SK-N-SH (cell line): ENCODE measurements at places on chromosomes 16 and 17. TPM values are rescaled to one million over a fixed set of nuclear protein-coding genes. Genes with fewer than 3 reads are reported as not detected.

- no peaks in the 10 kb centered on the region for H3K36me3 ChIP-seq
- peaks cover 51% of the 10 kb centered on the region for H3K4me1 ChIP-seq
- no peak for DNase-seq
- no peaks in the 10 kb centered on the region for H3K27me3 ChIP-seq
- no peak overlapping the region for H3K4me3 ChIP-seq
Observed at GRCh38 chr16:53770641-53771040, 66.7 kb downstream of the FTO start.

DNA sequence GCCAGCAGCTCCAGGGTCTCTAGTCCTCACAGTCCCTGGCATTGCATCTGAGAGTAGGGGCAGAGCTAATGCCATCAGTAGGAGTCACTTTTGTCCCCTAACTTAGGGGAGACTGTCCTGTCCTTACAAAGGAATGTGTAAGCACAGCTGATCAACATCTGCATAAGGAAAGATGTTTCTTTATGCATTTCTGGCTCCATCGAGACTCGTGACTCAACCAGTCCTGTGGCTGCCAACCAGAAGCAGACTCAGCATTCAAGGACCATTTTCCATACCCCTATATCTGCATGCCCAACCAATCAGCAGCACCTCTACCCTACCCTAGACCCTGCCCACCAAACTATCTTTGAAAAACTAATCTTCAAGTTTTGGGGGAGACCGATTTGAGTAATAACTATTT lies 8.2 kb upstream of the MPP2 start:
- no peak overlapping the region for H3K27ac ChIP-seq
- H3K27me3 ChIP-seq = peaks cover 7% of the 10 kb centered on the region; the same call in 1 of the 2 replicates
- DNase-seq = no peak
- H3K4me3 ChIP-seq = no peak overlapping the region
- H3K36me3 ChIP-seq = no peaks in the 10 kb centered on the region

DNA sequence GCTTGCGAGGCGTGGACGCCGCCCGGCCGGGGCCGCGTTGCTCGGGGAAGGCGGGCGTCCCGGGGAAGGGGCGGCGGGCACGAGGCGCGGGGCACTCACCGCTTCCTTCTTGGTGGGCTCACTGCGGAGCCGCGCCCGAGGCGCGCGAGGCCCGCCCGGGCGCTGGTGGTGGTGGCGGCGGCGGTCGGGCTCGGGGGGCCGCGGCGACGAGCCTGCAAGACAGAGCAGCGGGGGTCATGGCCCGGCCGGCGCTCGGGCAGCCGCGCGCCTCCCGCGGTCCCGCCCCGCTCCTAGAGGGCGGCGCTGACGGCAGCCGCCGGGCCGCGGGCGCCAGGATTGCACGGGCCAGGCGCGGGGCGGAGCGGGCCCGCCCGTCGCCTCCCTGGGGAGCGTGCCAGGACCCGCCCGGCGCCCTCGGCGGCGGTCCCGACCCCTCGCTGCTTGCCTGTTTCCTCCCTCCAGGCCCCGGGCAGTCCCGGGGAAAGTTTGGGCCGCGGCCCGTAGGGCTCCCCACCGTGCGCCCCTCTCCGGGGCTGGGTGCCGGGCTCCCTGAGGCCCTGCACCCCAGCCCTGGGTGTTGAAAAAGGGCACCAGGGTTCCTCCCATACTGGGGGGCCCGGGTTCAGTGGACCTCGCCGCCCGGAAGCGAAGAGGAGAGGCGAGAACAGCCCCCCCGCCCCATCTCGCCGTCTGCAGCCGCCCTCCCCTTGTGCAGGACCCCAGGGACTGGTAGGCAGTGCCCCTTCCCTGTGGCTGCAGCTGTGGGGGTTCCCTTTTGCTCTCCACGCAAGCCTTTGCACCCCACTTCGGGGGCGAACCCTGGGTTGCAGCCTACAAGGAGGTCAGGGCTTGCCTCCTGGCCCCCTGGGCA lies at the start of gene C16orf74:
C16orf74 (minus strand) TSS at position 270 of the 871 bp plus-strand sequence. CDS start 15,879 bp downstream, outside the sequence.
- H3K4me3 ChIP-seq = peak within 1 kb of the TSS; percentile 60
- DNase-seq = peak; percentile 90
- no peak within 1 kb of the TSS for H3K27ac ChIP-seq

DNA sequence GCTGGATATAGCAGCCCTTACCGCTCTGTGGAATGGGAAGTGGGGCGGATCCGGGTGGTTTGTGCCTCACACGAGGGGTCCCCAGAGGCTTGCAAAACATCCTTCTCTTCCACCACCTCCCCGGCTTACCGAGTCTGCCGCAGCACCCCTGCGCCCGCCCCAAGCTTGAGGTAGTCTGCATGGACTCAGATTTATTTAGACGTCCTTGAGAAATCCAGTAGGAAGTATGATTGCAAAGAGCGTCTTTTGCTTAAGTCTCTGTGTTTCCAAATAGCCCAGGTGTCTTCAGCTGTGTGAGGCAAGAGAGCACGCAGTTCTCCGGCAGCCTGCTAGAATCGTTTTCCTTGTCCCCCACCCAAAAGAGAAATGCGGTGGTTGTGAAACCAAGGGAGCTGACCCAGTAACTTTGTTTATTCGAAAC lies 2.4 kb downstream of the KIAA0513 start:
- H3K4me3 ChIP-seq = no peak overlapping the region
- H3K36me3 ChIP-seq = no peaks in the 10 kb centered on the region
- no peak for DNase-seq
- H3K27ac ChIP-seq = no peak overlapping the region
- no peaks in the 10 kb centered on the region for H3K27me3 ChIP-seq

GRCh38 chr16:87044032-87044382 lies 273.2 kb downstream of the C16orf95 start:
- no peak overlapping the region for H3K4me3 ChIP-seq
- H3K27ac ChIP-seq = no peak overlapping the region
- peaks cover 99% of the 10 kb centered on the region for H3K27me3 ChIP-seq

TP53TG3 gene
- polyA plus RNA-seq = 2.2 and 2.4 TPM in 2 replicates

GRCh38 chr17:78231991-78232858 lies 794 bp downstream of the TMEM235 start:
- H3K4me3 ChIP-seq = no peak overlapping the region
- no peaks in the 10 kb centered on the region for H3K36me3 ChIP-seq
- peaks cover 22% of the 10 kb centered on the region; the same call in 1 of the 2 replicates for H3K4me1 ChIP-seq
- no peak overlapping the region for H3K27ac ChIP-seq
- DNase-seq = peak; percentile 85

DNA sequence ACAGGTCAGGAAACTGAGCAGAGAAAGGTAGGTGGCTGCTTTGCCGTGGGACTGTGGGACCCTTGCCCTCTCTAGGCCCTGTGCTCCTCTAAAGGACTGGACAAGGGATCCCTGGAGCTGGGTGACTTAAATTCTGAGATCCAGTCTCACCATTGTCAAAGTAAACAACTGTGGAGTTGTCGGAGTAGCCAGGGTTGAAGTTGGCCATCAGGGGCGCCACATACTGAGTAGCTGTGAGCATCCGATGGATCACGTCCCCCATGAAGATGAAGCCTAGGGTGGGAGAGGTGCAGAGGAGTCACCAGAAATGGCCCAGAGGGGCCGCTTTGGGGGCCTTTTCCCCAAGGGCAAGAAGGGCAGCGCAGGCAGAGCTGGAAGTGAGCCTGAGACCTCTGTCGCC lies 43.5 kb downstream of the PLXDC1 start:
- no peak overlapping the region for H3K27ac ChIP-seq
- H3K36me3 ChIP-seq = no peaks in the 10 kb centered on the region
- no peaks in the 10 kb centered on the region for H3K4me1 ChIP-seq
- DNase-seq = no peak
- H3K27me3 ChIP-seq = peaks cover 12% of the 10 kb centered on the region

- no peak overlapping the region for H3K4me3 ChIP-seq
- H3K4me1 ChIP-seq = no peaks in the 10 kb centered on the region
- no peak overlapping the region for H3K27ac ChIP-seq
- H3K36me3 ChIP-seq = peaks cover 34% of the 10 kb centered on the region
Observed at GRCh38 chr16:67543582-67543981, 15.0 kb downstream of the RIPOR1 start.

FBXL19 gene
- polyA plus RNA-seq = 18.3 and 20.6 TPM in 2 replicates

ALDH3A1 gene
- 0.52 and 0.79 TPM in 2 replicates for polyA plus RNA-seq

BAHCC1 gene
- polyA plus RNA-seq = 3.6 and 6.4 TPM in 2 replicates

ACE gene
- 6.3 and 12.1 TPM in 2 replicates for polyA plus RNA-seq

DNA sequence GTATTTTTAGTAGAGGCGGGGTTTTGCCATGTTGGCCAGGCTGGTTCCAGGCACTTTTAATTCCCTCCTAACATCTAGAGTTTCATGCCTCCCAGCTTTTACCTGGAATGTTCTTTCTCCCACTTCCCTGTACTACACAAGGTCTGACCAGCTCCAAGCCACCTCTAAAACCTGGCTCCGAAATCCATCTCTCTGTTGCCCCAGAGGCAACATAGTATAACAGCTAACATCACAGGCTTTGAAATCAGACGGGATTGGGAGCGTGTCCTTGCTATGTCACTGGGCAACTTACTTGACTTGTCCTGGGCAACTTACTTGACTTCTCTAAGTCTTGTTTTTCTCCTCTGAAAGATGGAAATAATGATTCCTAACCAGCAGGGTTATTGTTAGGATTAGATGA lies 15.1 kb downstream of the UNC45B start:
- H3K27ac ChIP-seq = no peak overlapping the region
- no peak overlapping the region for H3K4me3 ChIP-seq
- H3K36me3 ChIP-seq = no peaks in the 10 kb centered on the region
- no peak for DNase-seq
- peaks cover 66% of the 10 kb centered on the region for H3K27me3 ChIP-seq
- no peaks in the 10 kb centered on the region for H3K4me1 ChIP-seq

- H3K4me1 ChIP-seq = no peaks in the 10 kb centered on the region
- DNase-seq = no peak
- H3K4me3 ChIP-seq = no peak overlapping the region
- no peak overlapping the region for H3K27ac ChIP-seq
- H3K27me3 ChIP-seq = no peaks in the 10 kb centered on the region
Observed at GRCh38 chr16:83733301-83733700, 74.5 kb upstream of the HSBP1 start.

- H3K4me1 ChIP-seq = no peaks in the 10 kb centered on the region
- peaks cover 5% of the 10 kb centered on the region for H3K36me3 ChIP-seq
- H3K4me3 ChIP-seq = peak overlapping the region; percentile 81
Observed at GRCh38 chr16:29862383-29862883, 593 bp downstream of the CDIPT start.

FASN gene
- polyA plus RNA-seq = 28.1 and 55.1 TPM in 2 replicates

NPIPA2 gene
- 0.36 and 0.80 TPM in 2 replicates for polyA plus RNA-seq

GRCh38 chr16:56830669-56831068 lies 34.3 kb upstream of the SLC12A3 start:
- H3K36me3 ChIP-seq = peaks cover 31% of the 10 kb centered on the region
- H3K4me1 ChIP-seq = peaks cover 6% of the 10 kb centered on the region; the same call in 1 of the 2 replicates
- H3K4me3 ChIP-seq = no peak overlapping the region
- DNase-seq = no peak
- H3K27ac ChIP-seq = no peak overlapping the region

DNA sequence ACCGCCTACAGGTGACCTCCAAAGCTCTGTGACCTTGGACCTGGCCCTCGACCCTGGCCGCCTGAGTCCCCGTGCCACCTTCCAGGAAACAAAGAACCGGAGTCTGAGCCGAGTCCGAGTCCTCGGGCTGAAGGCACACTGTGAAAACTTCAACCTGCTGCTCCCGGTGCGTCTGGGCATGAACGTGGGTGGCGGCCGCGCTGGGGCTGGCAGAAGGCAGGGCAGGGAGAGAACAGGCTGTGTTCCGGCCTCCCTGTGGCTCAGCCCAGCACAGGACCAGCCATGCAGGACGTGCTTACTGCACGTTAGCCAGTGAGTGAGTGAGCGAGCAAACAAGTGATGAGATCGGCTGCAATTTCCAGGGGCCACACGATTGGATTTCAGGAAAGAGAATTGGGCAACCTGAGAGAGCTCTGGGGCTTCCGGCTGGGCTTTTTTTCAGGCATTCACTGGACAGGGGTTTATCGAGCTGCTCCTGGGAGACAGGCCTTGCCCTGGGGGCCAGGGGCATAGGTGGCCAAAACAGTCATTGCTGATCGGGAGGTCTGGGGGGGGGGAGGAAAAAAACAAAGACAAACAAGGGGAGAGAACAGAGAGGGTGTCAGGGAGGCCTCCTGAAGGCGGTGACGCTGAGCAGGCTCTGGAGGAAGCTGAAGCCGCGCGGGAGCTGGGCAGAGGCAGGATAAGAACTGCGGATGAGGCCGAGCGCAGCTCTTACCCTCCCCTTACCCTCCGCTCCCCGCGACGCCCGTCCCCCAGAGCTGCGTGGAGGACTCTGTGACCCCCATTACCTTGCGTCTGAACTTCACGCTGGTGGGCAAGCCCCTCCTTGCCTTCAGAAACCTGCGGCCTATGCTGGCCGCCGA lies 16.9 kb downstream of the ITGAX start:
- H3K36me3 ChIP-seq = no peaks in the 10 kb centered on the region
- peaks cover 66% of the 10 kb centered on the region for H3K27me3 ChIP-seq
- H3K27ac ChIP-seq = no peak overlapping the region
- no peak overlapping the region for H3K4me3 ChIP-seq
- no peak for DNase-seq

DNA sequence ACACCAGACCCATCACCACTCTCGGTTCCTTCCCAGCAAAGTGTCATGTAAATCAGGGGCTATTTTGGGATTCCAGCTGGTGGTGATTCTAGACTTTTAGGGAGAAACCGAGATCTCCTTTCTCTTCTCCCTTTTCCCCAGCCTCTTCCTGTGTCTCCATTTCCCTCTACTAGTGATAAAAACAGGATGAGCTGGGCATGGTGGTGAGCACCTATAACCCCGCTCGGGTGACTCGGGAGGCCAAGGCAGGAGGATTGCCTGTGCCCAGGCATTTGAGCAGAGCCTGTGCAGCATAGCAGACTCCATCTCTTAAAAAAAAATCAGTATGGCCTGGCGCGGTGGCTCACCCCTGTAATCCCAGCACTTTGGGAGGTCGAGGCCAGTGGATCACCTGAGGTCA lies 6.1 kb downstream of the TBX21 start:
- H3K4me1 ChIP-seq = peaks cover 6% of the 10 kb centered on the region; the same call in 1 of the 2 replicates
- no peaks in the 10 kb centered on the region for H3K36me3 ChIP-seq
- H3K27me3 ChIP-seq = peaks cover 83% of the 10 kb centered on the region
- H3K4me3 ChIP-seq = no peak overlapping the region
- DNase-seq = no peak
- no peak overlapping the region for H3K27ac ChIP-seq

- H3K4me1 ChIP-seq = peaks cover 53% of the 10 kb centered on the region
- H3K36me3 ChIP-seq = peaks cover 2% of the 10 kb centered on the region; the same call in 1 of the 2 replicates
- no peaks in the 10 kb centered on the region for H3K27me3 ChIP-seq
- H3K27ac ChIP-seq = peak overlapping the region; percentile 100
- peak; percentile 83 for DNase-seq
Observed at GRCh38 chr17:57623620-57624019, 121.5 kb downstream of the CCDC182 start.

ABCC3 gene
- 185 and 209 TPM in 2 replicates for polyA plus RNA-seq

DNA sequence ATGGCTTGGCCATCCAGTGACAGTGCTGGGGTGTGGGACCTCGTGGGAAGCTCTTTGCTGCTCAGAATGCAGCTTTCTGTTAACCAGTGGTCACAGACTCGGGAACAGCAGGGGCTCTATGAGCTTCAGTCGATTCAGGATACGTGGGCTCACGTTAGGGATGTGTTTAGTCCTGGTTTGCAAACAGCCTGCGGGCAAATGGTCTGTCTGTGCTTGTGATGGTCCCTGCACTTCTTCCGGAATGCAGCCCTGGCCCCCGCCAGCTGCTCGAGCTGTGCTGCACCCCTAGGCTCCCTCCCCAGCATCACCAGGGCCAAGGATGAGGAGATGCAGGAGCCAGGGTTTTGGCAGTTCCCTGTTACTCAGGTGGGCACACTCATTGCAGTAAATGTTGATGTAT lies 172.8 kb upstream of the CHMP6 start:
- 0 out of 2 replicates have a peak, but pooled peaks cover 5% of the 10 kb centered on the region for H3K4me1 ChIP-seq
- H3K27ac ChIP-seq = no peak overlapping the region
- peaks cover 5% of the 10 kb centered on the region for H3K36me3 ChIP-seq

GRCh38 chr16:88343271-88343791 lies 39.4 kb upstream of the ZNF469 start:
- no peaks in the 10 kb centered on the region for H3K27me3 ChIP-seq
- no peak for DNase-seq
- no peak overlapping the region for H3K27ac ChIP-seq
- H3K36me3 ChIP-seq = no peaks in the 10 kb centered on the region
- H3K4me3 ChIP-seq = no peak overlapping the region

- DNase-seq = peak; percentile 74
- H3K4me1 ChIP-seq = no peaks in the 10 kb centered on the region
- H3K27me3 ChIP-seq = no peaks in the 10 kb centered on the region
- no peaks in the 10 kb centered on the region for H3K36me3 ChIP-seq
Observed at GRCh38 chr16:50425648-50426047, 56.9 kb upstream of the BRD7 start.
